ENCODE measurements at places on chromosomes 16 and 17. TPM values are rescaled to one million over a fixed set of nuclear protein-coding genes. Genes with fewer than 3 reads are reported as not detected.

The LLGL1 gene
- total RNA-seq = 19.7 TPM

The ALOX12B gene
- total RNA-seq = 1.7 TPM

The GAS2L2 gene
- 0.06 TPM for total RNA-seq

The ABCA10 gene
- 0.08 TPM for total RNA-seq

The FAM171A2 gene
- total RNA-seq = 5.2 TPM

The EFNB3 gene
- 1.6 TPM for total RNA-seq

The FKBP10 gene
- total RNA-seq = 120 TPM
